ENCODE measurements at places on chromosomes 16 and 17.

DNA sequence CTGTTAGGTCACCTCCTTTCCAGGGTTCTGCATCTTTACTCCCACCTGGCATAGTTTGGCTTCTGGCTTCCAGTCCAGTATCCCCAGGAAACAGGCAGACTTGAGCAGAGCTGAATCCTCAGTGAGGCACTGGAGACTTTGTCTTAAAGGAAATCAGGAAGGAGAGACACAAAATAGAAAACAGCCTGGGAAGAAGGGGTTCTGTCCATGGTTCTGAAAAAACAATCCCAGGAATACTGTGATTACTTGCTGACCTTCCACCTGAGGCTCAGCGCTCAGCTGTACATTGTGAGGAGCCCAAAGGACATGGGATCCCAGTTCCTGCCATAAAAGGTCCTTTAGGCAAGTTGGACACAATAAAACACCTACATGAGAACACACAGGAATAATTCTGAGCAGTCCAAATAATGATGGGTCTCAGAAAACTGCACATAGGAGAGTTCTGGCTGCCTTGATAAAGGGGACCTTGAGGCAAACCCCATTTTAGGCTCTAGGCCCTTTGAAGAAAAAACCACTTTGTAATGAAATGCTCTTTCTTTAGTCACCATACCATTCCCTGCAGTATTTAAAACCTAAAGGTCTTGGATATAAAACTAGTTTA lies 81.4 kb upstream of the CRHR1 start:
- DNase-seq: no peak

- no peak for DNase-seq
Measured at GRCh38 chr16:56320056-56320455, 105.3 kb downstream of the AMFR start.

DNA sequence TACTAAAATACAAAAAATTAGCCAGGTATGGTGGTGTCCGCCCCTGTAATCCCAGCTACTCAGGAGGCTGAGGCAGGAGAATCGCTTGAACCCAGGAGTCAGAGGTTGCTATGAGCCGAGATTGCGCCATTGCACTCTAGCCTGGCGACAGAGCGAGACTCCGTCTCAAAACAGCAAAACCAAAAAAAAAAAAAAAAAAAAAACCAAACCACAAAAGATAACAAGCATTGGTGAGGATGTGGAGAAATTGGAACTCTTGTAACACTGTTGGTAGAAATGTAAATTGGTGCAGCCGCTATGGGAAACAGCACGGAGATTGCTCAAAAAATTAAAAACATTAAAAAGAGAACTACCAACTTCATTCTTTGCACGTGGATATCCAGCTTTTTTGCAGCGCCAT lies 119.4 kb downstream of the OR1D5 start:
- DNase-seq: no peak

DNA sequence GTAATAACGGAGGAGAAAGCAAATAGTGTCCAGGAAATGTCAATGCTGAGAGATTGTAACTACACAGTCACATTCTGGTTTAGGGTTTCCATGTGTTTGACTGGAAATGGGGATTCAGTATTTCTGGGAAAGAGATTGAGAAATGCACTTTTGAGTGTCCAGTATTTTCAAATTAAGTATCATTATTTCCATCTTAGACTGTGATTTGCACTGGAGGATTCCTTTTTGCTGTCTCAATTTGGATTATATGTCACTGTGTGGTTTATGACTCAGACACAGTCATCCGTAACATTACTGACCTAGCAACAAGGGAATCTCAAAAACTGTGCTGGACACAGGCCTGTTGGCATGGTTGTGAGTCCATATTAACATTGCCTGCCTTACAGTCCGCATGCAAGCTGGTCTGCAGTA lies 681.4 kb downstream of the CDH11 start:
- DNase-seq: no peak

DNA sequence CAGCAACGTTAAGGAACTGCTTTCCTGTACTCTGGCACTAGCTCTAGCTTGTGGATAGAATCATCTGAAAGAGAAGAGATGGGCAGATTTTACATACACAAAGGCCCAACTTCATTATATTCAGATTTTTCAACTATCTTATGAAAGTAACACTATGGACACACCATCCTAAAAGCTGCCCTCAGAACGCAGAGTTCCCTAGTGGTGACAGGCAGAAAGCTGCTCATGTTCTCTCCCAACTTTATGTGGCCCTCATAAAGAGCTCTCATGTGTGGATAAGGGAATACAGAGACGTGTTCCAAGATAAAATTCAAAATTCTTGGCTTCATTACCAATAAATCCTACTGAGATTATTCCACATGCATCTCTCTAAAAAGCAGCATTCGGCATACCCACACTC lies 1.5 kb downstream of the CFAP20 start:
- DNase-seq: no peak

DNA sequence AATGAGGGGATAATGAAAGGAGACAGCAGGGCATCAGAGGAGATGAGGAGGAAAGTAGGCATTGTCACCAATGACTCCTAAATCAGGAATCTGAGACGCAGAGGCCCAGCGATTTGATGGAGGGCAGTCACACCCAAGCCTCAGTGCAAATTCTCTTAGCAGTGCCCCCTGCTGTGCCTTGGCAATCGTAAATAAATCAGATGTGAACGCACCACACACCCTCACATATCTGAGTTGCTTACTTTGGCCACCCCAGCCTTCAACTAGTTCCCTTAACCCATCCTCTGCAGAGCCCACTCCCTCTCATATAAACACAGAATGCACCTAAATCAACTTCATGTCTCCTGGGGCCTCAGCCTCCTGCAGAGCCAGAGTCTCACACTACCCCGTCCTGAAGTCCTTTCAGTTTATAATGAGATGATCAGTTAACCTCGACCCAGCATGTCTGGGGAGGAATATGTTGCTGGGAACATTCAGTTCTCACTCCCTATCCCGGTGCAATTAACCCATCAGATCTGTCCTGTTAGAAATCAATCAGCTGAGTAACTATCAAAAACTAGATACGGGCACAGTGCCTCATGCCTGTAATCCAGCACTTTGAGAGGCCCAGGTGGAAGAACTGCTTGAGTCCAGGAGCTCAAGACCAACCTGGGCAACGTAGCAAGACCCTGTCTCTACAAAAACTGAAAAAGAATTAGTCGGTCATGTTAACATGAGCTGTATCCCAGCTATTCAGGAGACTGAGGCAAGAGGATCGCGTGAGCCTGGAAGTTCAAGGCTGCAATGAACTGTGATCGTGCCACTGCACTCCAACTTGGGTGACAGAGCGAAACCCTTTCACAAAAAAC lies 78.4 kb downstream of the SLC39A11 start:
- DNase-seq: no peak

Data from caudate nucleus (tissue), 63 donors.